Spinal cord (tissue), 10 donors: ENCODE measurements at places on chromosomes 2 and 18.
A peak's percentile ranks its signal among the peaks of the same experiment; 100 is the strongest.

GRCh38 chr18:42606886-42607495, 508.5 kb downstream of the RIT2 start:
- no peak for DNase-seq

DNA sequence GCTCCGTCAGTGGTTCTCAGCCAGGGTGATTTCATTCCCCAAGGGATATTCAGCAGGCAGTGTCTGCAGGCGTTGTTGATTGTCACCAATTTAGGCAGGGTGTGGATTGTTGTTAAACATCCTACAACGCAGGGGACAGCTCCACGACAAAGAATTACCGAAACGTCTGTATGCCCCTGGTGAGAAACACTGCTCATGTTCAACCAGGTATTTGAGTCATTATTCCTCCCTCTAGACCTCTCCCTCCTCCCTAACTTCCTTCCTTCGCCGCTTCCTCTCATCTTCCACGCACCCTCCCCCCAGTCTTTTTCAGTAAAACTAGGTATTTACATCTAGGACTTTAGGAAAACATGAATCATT, 50.8 kb downstream of the NCK2 start:
- no peak for DNase-seq

DNA sequence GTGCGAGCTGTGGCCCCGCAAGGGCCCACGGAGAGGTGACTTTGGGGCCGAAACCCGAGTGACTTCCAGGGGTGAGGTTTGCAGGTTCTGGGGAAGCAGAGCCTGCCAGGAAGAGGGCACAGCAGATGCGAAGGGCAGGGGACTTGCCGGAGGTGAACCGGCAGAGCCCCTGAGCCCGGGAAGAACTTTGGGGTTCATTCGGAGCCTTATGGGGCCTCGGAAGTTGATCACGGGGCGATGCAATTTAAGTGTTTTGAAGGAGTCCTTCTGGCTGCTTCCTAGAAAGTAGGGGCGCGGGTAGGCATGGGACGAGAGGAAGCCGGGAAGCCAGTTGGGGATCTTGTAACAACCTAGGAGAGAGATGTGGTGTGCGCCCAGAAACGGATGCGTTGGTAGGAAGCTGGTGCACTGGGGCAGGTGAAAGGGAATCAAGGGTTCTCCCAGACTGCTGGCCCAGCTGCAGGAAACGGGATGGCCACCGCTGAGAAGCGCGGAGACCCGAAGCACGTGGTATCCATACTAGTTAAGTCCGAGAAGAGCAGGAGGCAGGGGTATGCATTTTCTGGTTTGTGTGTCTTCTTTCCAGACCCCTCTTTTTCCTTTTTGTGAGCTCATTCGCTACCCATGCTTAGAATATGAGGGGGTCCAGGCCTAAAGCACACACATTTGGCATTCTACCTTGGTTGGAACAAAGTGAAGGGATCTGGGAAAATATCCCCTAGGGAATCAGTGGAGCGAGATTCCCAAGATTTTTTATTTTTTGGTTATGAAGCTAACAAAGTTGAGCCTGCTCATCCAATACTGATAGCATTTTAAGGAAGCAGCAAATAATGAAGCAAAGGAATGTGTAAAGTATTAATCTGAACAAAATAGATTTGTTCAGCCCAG, 758 bp downstream of the SCLY start:
- DNase-seq: peak; percentile 47

DNA sequence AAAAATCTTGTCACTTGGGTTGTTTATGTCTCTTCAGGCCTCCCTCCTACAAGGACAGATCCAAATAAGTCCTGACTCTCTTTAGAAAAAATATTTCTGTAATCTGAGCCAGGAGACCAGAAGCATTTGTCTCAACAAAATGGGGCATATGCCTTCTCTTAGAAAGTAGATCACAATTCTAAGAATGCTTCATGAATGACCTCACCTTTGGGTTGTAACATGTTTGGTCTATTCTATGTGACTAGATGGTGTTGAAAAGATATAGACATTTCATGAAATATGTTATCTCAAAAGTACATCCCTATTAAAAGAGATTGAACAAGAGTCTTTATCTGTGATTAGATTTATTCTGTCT, 159.0 kb upstream of the SETBP1 start:
- no peak for DNase-seq

- no peak for DNase-seq
These were observed 99.2 kb downstream of the DYNAP start for GRCh38 chr18:54690198-54690597.

GRCh38 chr18:21277578-21277977, 35.5 kb downstream of the GREB1L start:
- no peak for DNase-seq

- no peak for DNase-seq
These were observed 50.7 kb upstream of the ARL5A start for GRCh38 chr2:151878655-151879563.

GRCh38 chr18:48814490-48815178, 136.1 kb downstream of the SMAD7 start:
- DNase-seq: no peak

DNA sequence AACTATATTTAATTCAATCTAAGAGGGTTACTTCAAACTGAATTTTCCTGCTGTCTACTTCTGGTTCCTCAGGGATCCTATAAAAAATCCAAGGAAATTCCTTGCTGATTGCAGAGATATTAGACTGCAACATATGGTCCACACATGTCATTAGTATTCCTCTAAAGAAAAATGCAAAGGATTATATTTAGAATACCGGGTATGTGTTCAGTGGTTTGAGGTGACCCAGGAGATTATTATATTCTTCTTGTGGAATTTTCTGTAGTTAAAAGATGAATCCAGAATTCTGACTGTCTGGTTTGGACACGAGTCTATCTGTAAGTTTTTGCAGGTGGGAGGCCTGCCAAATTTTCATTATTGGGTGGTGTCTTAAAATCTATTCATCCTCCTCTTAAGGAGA, 18.2 kb downstream of the HOXD1 start:
- no peak for DNase-seq

DNA sequence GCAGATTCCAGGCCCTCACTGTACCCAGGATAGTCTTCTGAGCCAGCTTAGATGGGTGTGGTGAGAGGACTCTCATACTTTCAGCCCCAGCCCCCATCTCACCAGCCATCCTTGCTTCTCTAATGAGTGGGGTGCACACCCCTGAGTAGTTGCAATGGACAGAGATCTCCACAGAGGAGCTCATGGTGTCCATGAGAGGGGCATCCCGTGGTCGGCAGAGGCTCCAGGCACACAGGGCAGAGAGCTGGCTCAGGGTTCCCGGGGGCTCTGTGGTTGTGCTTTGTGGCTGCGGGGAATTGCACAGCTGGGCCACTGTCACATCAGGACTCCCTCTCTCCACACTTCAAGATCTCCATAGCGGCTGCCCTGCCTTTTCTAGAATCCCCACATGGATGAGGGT, 226.0 kb upstream of the PXDN start:
- DNase-seq: no peak

- DNase-seq: no peak
These were observed 79.1 kb upstream of the BCL2L11 start for GRCh38 chr2:111041398-111042202.

- no peak for DNase-seq
These were observed 47.4 kb upstream of the DNMT3A start for GRCh38 chr2:25389161-25389560.

DNA sequence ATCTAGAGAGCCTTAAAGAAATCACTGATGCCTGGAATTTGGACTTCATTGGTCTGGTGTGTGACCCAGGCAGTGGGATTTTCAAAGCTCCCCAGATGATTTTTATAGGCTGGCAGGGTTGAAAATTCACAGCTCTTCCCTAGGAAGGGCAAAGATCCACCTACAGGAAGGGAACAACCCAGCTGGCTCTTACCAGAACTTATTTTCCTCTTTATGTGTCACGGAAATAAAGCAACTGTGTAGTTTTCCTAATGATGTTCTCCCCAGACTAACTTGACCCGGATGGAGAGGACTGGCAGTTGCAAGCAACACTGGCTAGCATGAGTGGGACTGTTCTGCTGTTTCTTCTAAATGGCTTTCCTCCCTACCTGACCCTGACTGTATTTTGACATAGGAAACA, 235.6 kb downstream of the ALPK2 start:
- DNase-seq: no peak

- DNase-seq: no peak
These were observed 58.1 kb upstream of the DYNAP start for GRCh38 chr18:54532962-54533361.

DNA sequence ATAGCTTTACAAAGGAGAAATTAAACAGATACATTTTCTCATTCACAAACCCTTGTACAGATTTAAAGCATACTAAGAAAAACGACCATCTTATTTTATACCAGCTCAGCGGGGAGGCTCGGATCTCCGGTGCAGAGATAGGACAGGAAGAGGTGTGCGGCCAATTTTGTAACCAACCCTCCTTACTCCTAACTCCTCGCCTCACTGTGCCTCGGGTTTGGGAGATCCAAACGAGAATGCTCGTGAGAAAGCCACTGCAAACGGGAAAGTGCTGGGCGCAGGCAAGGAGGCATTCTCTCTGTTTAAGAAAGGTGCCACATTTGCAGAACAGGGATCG, 1.2 kb downstream of the KDSR start:
- no peak for DNase-seq

GRCh38 chr2:17245906-17246305, 272.3 kb downstream of the RAD51AP2 start:
- no peak for DNase-seq

DNA sequence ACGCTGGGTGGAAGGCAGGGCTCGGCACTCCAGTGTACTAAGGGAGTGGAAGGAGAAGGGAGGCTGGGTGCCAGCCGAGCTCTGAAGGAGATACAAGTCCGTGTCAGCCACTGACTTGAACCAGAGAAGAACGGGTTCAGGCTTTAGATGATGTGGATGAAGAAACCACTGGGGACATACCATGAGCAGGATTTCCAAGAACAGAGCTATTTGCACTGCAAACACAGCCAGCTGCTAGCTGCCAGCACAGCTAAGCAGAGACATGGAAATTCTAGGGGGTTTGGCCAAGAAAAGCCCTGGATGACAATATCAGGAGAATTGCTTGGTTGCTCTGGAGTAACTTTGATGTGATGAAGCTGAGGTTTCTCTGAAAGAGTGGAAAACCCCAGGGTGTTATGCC, 5.2 kb downstream of the CD207 start:
- DNase-seq: no peak

- DNase-seq: no peak
These were observed 32.9 kb downstream of the SERPINB7 start for GRCh38 chr18:63808125-63808524.

- peak; percentile 24 for DNase-seq
These were observed 141.9 kb upstream of the ID2 start for GRCh38 chr2:8539743-8540551.

DNA sequence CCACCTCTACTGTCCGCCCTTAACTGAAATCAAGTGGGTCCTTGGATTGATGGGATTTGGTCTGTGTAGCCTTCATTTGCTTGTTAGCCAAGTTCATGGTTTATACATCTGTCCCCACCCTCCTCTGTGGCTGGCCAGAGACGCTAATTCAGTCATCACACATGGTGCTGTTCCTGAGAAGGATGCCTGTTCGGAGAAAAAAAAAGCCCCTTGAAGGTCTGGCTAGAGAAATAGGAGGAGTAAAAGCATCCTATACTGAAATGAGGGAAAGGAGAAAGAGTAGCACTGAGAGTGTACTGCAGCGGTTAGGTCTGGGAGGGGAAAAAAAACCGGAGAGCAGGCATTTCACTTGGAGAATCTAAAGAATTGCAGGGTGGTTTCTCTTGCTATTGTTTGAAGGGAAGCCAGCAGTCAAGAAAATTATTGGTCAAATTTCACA, 180.6 kb upstream of the EPAS1 start:
- DNase-seq: no peak

DNA sequence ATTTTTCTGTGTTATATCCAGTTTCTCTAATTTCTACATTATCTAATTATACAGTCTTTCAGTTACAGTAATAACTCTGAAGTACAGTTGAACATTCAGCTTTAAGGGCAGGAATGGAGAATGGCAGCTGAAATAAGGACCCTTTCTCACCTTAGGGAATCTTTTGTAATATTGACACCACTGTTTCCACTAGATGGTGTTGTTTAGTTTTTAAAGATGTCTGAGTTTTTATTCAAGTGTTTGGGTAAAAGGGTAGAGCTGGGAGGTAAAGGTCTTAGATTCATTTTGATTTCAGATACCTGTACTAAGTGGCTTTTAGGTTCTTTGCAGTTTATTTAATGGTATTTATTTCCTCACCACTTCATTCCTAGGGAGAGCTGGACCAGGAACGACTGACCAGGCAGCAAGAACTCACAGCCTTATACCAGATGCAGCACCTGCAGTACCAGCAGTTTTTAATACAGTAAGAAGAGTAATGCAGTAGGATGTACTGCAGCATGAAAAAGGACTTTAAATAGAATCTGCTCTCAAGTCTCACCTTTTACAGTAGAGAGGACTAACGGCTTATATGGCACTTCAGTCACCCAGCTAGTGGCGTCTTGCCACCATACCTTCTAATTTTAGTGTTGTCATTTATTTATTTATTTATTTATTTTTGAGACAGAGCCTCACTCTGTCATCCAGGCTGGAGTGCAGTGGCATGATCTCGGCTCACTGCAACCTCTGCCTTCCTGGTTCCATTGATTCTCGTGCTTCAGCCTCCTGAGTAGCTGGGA, 33.2 kb upstream of the KCNJ13 start:
- no peak for DNase-seq

GRCh38 chr2:211860224-211860623, 678.4 kb downstream of the ERBB4 start:
- no peak for DNase-seq

GRCh38 chr2:100832885-100833284, 12.9 kb downstream of the NPAS2 start:
- no peak for DNase-seq

DNA sequence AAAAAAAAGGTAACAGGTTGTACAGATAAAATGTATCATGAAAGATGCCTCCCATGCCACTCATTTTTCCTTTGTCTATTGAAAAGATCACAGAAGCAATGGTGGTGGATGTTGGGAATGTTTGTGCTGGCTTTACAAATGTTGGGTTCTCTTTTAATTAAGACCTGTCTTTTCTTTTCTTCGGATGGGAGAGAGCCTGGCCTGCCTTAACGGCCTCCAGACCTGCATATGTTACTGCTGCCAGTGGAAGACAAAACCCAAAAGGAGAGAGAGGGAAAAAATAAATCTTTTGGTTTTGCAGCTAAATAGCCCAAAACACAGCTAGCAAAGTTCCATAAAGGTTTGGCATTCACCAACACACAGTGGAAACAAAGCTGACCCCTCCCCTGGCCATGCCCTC, 50.5 kb upstream of the FZD7 start:
- no peak for DNase-seq

GRCh38 chr2:199261239-199261638, 196.5 kb downstream of the SATB2 start:
- DNase-seq: peak; percentile 14

DNA sequence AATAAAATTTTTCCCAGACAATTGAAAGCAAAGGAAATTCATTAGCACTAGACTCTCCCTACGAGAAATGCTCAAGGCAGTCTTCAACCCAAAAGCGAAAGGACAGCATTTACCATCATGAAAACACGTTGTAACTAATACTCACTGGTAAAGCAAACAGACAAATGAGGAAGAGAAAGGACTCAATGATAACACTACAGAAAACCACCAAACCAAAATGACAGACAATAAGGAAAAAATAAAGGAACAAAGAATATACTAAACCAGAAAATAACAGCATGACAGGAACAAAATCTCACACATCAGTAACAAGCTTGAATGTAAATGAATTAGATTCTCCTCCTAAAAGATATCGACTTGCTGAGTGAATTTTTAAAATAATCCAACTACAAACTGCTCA, 190.7 kb downstream of the NOL4 start:
- no peak for DNase-seq

GRCh38 chr2:85427300-85427835, 8.9 kb downstream of the SH2D6 start:
- DNase-seq: no peak

- no peak for DNase-seq
These were observed 2.6 kb downstream of the ADCYAP1 start for GRCh38 chr18:907115-907884.

- DNase-seq: no peak
These were observed 16.4 kb upstream of the ARMC9 start for GRCh38 chr2:231181860-231182512.
